ENCODE measurements at places on chromosomes 11 and 22.

- no peak for DNase-seq
Measured at GRCh38 chr11:12272821-12273617, 104.4 kb upstream of the PARVA start.

DNA sequence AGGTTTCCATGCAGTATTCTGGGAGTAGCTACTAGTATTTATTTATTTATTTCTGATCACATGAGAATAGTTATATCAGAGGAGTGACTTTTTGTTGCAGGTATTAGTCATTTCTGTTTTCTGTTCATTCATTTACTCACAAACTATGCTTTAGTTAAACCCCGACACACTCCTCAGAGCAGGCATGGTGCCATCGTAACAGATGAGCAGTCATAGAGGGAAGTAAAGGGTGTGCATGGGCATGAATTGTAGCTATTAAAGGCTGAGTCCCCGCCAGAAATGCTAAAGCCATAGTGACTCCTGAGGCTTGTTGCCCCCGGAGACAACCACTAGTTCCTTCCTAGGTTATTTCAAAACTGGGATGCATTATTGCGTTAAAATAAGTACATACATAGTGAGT, 10.6 kb downstream of the JHY start:
- no peak for DNase-seq

GRCh38 chr11:67022341-67022933, 497 bp upstream of the SYT12 start:
- no peak for DNase-seq

DNA sequence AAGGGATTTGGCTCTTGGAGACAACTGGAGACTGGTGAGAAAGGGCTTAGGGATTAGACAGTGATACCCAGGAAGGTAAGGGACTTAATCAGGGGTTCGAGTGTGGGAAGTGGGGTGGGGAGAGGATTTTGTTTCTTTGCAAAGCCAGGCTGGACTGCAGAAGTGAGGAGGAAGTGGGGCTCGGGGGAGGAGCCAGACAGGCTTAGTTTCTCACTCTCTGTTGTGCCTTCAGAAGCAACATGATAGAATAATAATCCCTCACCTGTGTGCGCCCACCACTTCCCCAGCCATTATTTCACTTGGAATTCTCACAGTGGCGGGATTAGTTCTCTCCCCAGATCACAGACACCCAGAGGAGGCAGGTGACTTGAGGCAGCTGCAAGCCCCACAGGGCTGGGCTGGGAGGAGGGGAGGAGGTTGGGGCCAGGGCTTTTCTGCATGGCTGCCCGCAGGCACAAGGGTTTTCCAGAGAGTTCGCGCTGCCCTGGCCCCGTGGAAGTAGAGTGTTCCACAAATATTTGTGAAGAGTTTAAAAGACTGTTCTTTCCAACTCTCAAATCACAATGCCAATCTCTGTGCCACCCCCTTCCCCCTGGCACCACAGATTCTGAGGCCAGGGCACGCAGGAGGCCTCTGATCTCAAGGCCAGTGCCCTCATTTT, 4.0 kb upstream of the SEC14L2 start:
- no peak for DNase-seq

DNA sequence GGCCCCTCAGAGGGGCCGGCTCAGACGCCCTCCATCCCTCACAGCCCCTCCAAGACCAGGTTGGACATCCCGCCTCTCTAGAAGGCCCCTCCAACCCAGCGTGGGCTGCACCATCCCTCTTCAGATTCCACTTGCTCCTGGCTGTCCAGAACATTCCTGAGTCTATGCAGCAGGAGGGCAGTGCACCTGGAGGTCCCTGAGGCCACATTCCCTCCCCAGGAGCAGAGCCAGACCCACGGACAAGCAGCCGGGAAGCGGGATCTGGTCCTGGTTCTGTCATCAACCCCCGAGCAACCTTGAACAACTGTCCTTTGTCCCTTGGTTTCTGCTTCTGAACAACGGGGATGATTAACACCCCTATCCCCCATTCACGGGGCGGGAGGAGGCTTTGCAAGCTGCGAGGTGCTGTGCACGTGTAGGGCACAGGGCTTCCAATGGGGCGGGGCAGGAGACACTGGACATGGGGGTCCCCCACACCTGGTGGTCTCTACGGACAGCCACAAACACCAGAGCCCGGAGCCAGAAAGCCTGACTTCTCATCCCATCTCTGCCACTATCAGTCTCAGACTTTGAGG, 13.2 kb upstream of the PDGFB start:
- no peak for DNase-seq

DNA sequence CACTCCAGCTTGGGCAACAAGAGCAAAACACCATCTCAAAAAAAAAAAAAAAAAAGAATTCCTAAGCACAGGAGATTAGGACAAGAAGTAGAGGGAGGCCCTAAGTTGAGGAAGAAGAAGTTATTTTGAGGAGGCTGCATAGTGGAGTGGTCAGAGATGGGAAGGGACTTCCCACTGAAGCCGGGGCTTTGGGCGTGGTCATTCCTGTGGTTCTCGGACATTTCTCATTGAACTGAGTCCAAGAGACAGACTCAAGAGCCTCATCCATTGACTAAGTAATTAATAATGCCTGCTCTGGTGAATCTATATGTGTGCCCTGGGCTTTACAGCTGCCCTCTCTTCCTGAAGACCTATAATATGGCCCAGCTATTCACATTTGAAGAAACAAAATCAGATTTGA, 53.2 kb upstream of the FTH1 start:
- DNase-seq = no peak

GRCh38 chr11:27563201-27563600, 56.6 kb upstream of the LIN7C start:
- DNase-seq = no peak

DNA sequence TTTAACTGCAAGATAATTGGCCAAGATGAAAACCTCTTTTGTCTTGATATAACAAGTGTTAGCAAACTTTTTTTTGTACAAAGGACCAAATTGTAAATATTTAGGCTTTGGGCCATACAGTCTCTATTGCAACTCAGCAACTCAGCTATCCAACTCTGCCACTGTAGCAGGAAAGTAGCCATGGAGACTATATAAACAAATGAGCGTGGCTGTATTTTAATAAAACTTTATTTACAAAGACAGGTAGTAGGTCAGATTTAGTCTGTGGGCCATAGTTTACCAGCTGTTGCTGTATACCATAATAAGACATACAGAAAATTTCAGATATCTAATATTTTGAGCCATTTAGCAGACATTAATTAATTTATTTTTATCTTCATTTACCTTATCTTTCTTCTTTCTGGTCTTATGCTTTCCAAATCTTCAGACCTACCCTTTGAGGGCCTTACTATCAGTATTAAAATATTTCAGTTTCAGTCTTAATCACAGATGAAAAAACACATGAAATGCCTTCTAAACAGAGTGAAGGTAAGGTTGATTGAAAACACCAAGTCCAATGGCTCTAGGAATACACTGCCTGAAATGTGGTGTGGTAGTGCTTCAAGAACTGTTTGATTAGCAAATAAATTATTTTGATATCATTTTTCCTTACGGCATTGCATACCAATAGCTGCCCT, 256.9 kb upstream of the CTSC start:
- DNase-seq = no peak

GRCh38 chr11:122756417-122756816, 81.9 kb upstream of the CRTAM start:
- no peak for DNase-seq

DNA sequence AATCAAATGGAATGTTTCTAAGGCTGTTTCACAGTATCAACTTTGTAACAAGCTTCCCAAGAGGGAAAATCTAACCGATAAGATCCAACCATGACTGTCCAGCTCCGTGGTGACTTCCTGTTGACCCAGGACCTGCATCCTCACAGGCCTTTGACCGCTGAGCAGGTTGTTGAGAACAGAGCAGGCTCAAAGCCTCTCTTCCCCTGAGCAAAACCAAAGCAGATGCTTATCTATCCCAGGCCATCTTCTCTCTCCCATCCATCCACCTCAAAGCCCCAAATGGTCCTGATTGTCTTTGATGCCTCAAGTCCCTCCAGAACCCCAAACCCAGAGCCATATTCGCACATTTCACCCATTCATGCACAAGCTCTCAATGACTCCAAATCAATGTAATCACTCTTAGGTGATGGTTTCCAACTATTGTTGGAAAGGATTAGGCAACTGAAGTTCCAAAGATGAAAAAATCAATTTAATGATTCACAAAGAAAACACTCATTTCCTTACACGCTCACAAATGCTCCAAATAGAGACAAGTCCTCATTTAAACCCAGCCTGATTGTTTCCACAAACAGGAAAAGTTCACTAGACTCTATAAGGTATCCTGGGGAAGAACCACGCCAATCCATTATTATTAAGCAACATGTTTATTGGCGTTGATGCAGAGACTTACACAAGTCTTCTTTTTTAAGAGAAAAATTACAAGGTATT, 48.7 kb downstream of the C11orf58 start:
- no peak for DNase-seq

- DNase-seq = peak; percentile 50
Measured at GRCh38 chr11:32435942-32436750, 807 bp upstream of the WT1 start.

GRCh38 chr22:43377896-43378704, 33.7 kb upstream of the MPPED1 start:
- peak; percentile 58 for DNase-seq

DNA sequence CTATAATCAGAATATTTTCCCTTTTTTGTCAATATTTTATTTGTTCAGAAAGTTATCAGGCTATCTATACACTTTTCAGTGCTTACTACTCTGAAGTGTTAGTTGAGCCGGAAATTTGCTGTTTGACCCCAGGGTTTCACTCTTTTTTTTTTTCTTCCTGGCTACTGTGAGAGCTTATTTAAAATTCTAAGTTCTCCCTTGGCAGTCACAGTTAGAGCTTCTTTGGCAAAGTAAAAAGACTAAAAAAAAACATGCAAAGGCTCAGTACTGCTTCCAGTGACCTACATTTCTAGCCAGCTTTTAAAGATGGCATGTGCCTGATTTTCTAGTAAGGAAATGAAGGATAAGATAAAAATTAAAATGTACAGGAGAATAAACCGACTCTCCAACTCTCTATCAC, 48.4 kb downstream of the ELP4 start:
- no peak for DNase-seq

DNA sequence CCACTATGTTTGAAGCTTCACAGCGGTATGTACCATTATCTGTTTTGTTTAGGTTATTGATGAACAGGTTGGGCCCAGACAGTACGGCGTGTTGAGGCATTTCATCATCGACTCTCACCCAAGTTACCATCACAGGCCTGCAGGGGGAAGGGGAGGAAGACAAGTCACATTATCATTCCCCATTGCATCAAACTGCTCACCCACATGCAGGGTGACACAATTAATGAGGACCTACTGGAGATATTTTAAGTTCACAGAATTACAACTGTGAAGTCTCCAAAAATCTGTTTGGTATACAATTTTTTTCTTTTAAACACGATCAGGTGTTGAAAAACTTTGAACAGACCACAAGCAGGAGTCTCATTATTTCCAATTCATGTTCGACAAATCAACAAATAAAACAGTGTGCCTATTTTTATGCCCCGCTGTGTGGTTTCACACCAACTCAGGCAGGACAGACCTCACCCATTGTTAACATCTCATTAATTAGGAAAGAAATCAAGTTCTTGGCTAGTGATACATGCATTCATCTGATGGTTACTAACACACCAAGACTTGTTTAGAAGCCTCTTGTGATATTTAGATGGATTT, 289.5 kb downstream of the CADM1 start:
- DNase-seq = no peak

- DNase-seq = no peak
Measured at GRCh38 chr11:134759274-134759673, 347.2 kb upstream of the B3GAT1 start.

GRCh38 chr11:18243783-18244362, 4.6 kb downstream of the SAA2 start:
- DNase-seq = peak; percentile 80

DNA sequence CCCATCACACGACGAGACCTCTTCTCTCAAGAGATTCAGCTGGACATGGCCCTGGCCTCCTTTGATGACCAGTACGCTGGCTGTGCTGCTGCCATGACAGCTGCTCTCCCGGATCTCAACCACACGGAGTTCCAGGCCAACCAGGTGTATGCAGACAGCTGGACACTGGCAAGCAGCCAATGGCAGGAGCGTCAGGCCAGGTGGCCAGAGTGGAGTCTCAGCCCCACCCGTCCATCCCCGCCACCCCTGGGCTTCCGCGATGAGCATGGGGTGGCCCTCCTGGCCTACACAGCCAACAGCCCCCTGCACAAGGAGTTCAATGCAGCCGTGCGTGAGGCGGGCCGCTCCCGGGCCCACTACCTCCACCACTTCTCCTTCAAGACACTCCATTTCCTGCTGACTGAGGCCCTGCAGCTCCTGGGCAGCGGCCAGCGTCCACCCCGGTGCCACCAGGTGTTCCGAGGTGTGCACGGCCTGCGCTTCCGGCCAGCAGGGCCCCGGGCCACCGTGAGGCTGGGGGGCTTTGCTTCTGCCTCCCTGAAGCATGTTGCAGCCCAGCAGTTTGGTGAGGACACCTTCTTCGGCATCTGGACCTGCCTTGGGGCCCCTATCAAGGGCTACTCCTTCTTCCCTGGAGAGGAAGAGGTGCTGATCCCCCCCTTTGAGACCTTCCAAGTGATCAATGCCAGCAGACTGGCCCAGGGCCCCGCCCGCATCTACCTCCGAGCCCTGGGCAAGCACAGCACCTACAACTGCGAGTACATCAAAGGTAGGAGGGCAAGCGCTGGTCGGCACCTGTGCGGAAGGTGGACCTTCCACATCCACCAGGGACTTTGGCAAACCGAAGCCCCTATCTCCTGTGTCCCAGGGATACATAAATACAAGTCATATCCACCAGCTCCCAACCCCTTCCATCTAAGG, 11.3 kb downstream of the CHRNA10 start:
- no peak for DNase-seq

GRCh38 chr11:126497581-126498122, 142.2 kb downstream of the ST3GAL4 start:
- DNase-seq = no peak

DNA sequence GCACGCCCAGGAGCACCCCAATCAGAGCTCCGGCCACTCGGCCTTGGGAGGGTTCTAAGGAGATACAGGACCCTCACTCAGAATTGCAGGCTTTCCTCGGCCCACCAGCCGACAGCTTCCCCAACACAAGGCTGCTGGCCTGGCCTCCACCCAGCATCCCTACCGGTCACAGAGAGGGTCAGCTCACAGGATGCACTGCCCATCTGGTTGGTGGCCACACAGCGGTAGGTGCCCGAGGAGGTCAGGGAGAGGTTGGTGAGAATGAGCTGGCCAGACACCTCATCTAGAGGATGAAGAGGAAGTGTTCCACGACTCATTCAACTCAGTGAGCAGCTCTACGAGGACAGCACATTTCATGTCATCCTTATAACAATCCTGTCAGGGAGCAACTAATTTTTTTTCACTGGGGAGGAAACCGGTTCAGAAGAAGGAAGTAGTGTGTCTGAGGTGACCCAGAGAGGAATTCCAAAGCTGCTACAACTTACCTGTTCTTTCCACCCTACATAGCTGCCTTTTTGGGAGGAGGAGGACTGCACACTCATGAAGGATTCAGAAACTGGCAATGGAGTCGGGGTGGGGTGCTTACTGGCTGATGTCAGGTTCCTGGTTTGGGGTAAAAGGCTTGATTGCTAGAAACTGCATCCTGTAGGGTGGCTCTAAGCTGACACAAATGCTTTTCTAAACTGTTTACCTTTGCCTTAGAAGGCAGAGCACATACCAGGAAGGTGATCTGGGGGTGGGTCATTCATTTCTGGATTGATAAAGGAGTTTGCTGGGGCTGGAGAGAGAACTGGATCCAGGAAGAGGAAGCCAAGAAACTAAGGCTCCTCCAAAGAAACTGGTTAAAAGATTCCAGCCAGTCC, 3.3 kb downstream of the VSIG2 start:
- no peak for DNase-seq

All from stimulated activated effector memory CD8-positive, alpha-beta T cell treated with anti-CD3 and anti-CD28 coated beads, Interleukin-12 subunit alpha, Interleukin-12 subunit beta, amount 100 ng/mL, for 72 hours (primary cell).